ENCODE measurements at places on chromosomes 13 and 19.

DNA sequence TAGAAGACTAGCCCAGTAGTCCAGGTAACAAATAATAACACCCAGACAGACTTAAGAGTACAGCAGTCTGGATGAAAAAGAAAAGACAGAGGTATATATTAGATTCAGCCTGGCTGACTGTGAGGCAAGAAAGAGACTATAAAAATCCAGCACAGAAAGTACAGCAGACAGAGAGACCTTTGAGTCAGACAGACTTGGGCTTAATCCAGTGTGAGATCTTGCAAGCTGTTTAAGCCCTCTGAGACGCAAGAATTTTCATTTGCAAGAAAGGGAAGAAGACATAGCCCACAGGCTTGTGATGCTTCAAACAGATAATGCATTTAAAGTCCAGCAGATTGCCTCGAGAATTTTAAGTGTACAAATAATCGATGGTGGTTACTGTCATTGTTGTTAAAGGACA lies 471.4 kb downstream of the LIG4 start:
- peak; percentile 47 for DNase-seq

DNA sequence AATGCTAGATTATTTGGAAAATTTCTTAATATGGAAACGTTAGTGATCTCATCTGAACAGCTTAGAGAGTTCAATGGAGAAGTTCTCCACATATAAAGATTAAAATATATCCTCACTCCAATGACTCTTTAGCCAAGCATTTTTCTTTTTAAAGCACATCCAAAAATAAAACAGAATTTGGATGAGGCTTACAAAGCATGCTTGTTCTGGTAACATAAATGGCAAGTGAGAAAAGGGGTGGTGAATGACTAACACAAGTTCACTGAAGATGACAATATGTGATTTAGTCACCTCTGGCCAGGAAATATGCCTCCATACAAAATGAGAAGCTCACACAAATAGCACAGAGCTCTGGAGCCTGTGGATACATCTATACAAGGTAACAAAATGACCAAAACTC lies 253.0 kb downstream of the PCDH20 start:
- DNase-seq: no peak

DNA sequence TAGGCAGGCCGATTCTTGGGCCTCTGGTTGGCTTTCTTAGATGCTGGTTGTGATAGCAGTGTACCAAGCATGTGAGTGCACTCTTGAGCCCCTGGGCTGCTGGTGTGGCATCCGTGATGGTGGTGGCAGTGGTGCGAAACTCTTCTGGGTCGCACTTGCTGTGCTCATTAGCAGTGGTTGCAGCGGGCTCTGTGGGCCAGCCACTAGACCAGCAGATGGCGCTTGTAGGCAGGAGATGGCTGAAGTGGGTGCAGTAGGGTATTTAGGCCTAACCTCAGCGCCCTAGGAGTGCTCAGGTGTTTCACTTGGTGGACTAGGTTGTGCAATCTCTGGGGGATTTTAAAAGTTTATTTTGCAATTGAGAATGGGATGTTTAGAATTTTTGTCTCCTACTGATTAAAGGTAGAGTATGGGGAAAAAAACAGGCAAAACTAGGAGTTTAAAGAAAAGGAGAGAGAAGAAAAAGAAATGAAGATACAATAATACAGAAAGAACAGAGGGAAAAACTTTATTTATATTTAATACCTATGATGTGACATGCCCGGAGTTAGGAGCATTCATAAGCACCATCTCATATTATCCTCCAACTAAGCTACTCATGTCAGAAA lies 4.3 kb upstream of the ZNF17 start:
- DNase-seq: no peak

DNA sequence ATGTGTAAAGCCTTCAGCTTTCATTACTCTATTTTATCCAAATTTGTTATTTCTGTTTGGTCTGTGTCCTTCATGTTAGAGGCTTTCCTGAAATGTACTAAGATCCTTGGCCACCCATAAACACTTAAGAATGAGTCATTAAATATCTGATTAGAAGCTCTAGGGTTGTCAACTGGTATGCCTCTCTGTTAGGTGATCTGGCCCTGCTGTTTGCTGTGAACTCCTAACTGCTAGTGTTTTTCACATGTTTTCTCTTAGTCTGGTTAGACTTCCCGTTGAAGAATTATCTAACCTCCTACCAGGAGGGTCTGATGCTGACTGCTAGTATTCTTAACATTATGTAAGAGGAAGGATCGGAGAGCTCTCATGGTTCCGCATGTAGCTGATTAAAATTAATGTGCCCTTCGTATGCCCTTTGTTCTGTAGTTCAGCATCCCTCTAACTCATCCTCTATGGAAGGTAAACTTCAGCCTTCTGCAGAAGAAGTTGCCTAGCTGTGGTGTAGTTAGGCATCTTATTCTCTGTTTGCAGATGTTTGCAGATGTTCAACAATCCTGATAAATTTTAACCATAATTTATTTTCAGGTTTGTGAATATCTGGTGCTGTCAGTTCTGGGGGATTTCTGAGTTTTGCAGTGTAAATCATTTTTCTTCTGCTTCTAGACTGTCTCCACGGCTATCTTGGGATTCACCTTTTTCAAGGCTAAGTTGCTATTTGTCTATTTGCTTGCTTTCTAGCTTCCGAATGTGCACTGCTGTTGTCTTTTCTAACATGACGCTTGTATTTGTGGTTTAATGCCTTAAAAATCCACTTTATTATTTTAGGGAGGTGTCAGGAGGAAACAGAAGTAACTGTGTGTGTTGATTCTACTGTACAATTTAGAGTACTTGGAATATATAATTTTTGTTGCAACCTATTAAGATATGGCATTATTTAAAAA lies 207.2 kb upstream of the SPRY2 start:
- DNase-seq: peak; percentile 42

GRCh38 chr13:71488201-71488600 lies 378.8 kb downstream of the DACH1 start:
- DNase-seq: no peak

DNA sequence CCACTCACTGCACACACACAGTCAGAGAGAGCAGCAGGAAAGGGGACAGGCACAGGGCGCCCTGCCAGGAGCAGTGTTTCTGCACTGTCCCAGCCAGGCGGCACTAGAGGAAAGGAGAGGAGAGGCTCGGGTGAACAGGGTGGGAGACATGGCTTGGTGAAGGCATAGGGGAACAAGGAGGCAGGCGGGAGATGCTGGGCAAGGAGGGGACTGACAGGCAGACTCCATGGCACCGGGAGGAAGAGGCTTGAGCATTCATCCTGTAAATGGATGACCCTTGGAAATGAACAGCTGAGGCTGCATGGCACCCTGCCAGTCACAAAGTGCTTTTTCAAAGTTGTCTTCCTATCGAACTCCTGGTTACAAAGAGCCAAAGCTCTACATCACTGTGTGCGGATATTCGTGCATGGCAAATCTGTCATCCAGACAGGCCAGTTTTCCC lies 22.4 kb downstream of the MED26 start:
- no peak for DNase-seq

- DNase-seq: no peak
These were observed 22.9 kb upstream of the POMP start for GRCh38 chr13:28636069-28636468.

- no peak for DNase-seq
These were observed 60.9 kb downstream of the RYR1 start for GRCh38 chr19:38494379-38494778.

DNA sequence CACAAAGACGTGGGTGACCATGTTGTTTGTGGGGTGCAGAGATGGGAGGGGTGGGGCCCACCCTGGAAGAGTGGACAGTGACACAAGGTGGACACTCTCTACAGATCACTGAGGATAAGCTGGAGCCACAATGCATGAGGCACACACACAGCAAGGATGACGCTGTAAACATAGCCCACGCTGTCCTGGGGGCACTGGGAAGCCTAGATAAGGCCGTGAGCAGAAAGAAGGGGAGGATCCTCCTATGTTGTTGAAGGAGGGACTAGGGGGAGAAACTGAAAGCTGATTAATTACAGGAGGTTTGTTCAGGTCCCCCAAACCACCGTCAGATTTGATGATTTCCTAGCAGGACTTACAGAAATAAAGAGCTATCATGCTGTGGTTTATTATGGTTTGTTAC lies 5.6 kb downstream of the KLK2 start:
- no peak for DNase-seq

DNA sequence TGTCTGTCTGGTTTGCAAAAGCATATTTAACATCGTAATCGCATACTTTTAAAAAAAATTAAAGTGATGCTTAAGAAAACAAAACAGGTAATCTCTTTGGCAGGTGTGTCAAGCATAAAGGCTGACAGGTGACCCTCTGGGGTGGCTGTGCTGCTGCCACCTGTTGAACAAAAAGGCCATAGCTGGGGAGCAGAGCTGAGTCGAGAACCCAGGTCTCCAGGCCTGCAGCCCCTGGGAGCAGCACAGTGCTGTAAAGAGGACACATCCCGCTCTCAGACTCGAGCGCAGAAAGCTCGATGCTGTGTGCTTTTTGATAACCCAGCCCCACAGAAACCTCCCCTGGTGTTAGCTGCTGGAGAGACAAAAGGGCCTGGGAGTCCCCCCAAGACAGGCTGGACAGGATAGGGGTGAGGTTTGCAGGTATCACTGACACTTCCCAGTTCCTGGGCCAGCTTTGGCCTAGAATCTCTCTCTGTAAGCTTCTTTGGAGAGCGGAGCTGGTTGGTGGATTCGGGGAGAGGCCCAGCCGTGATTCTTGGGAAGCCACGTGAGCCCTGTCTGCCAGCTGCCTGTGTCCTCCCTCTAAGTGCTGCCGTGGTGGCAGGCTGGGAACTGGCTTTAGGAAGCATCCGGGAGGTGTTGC lies 66.9 kb downstream of the C13orf42 start:
- no peak for DNase-seq

GRCh38 chr13:74571811-74572210 lies 437.6 kb upstream of the KLF12 start:
- DNase-seq: no peak

GRCh38 chr13:49368688-49369087 lies 75.2 kb downstream of the CAB39L start:
- DNase-seq: no peak

GRCh38 chr19:40294560-40294959 lies 9.4 kb upstream of the AKT2 start:
- no peak for DNase-seq

- no peak for DNase-seq
These were observed at the start of gene SLITRK1 for GRCh38 chr13:83881917-83882605. Gene SLITRK1 (minus strand): TSS chr13:83882474. CDS start chr13:83881507, 967 bp downstream.

DNA sequence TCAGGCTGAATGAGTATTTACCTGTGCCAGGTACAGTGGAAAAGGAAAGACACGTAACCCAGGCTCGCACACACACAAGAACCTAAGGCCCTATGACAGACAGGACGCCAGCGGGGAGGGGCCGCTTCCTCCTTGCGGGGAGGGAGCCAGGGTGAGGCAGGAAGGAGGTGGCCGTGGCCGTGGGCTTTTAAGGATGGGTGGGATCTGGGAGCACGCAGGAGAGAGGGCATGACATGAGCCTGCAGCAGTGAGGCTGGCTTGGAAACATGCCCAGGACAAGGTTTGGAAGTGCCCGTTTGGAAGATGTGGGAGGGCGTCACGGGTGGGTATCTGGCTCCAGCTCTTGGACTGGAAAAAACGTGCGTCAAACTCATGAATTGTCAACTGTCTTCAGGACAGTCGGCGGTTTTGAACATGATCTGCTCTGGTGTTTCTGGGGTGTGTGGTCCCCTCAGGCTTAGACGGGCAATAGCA lies 20.1 kb downstream of the SH3GL1 start:
- DNase-seq: no peak

- DNase-seq: no peak
These were observed 52.0 kb upstream of the SHKBP1 start for GRCh38 chr19:40524655-40525054.

DNA sequence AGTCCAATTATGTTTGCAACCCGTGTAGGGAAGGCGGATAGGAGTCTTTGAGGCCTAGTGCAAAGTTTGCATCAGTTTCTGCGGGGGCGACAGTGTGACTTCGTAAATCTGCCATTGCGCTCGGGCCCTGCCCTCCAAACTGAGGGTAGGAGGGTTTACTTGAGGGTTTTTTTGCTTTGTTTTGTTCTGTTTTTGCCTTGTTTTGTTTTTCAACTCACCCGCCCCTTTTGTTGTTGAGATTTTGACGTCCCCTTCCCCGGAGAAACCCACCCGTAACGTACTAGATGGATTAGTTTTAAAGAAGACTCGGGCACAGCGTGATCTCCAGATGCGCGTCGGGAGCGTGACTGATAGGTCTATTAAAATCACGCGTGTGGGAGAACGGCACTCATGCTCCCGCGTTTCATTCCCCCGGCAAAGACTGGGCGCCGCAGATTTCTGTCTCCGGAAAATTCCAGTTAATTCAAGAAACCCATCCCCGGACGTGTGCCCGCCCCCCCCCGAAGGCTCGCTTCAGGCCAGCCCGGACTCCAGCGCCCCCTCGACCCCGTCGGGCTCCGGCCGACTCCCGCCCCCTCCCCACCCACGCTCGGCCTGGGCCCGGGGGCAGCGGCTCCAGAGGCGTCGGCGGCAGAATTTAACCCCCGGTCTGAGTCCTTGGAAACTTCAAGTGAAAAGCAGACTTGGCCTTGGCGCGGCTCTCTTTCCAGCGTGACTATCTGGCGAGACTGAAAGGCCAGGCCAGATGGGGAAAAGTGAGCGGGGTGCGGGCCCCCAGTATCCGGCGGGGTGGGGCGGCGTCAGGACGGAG lies 5.0 kb downstream of the SOX1 start:
- no peak for DNase-seq

- DNase-seq: no peak
These were observed 504.8 kb downstream of the RFC3 start for GRCh38 chr13:34322743-34323074.

- DNase-seq: no peak
These were observed 525 bp upstream of the COG3 start for GRCh38 chr13:45464141-45464686.

DNA sequence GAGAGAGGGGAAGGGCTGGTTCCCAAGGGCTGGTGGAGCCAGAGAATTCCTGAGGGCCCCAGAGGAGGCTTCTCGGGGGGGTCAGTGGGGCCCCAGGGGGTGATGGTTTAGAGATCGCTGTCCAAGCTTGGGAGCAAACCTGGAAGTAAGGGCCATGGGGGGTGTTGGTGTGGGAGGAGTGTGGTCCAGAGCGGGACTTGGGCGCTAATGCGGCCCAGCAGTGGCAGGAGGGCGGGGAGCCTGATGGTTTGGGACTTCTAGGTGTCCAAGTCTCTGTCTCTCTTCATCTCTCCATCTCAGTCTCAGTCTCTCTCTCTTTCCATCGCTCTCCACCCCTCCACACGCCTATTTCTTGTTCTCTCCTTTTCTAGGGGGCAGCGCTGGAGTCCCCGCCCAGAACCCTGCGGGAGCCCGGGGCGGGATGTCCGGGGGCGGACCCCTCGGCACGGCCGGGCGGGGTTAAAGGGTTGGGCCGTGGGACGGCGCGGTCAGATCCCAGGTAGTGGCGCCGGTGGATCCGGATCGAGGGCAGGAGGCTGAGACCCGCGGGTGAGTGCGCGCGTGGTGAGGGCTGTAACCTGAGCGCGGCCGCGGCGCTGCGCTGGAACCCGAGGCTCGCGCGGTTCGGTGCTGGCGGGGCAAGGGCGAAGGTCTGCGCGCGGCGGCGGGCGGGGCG lies at the start of gene CYP4F22:
TSS of gene CYP4F22 (plus strand) at position 491 of the 676 bp plus-strand sequence. CDS start 16,812 bp downstream, outside the sequence.
- no peak for DNase-seq

- DNase-seq: no peak
These were observed 76.6 kb downstream of the SERP2 start for GRCh38 chr13:44449999-44450821.

GRCh38 chr19:7868326-7868670 lies 5.9 kb downstream of the PRR36 start:
- DNase-seq: no peak

GRCh38 chr13:110479648-110480047 lies 81.9 kb downstream of the RAB20 start:
- no peak for DNase-seq

- DNase-seq: no peak
These were observed 33.3 kb downstream of the TMEM255B start for GRCh38 chr13:113792236-113792770.

- DNase-seq: no peak
These were observed 71.5 kb downstream of the GGACT start for GRCh38 chr13:100517135-100517534.
